Fibroblast of the aortic adventitia (primary cell): ENCODE measurements at places on chromosomes 7 and 10.

DNA sequence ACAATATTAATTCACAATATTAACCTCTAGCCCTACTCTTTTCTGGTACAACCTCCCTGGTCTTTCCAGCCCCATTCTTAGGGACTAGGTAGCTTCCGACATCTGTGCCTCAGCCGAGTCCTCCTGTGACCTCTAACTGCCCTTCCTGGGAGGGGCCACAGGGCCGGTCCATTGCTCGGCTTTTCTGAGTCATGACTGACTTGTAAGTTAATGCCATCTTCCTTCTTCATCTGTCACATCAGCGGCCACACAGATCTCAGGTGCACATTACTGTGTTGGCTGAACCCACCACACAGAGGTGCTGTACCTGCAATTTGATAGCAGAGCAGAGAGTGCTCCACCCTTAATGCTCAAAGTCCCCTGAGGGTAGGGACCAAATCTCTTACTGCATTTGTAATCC, 4.1 kb upstream of the CPA4 start:
- no peak for DNase-seq

- no peak for DNase-seq
Observed at GRCh38 chr7:101853684-101854083, 36.3 kb downstream of the CUX1 start.

- no peak for DNase-seq
Observed at GRCh38 chr7:25314094-25314730, 85.9 kb upstream of the NPVF start.

DNA sequence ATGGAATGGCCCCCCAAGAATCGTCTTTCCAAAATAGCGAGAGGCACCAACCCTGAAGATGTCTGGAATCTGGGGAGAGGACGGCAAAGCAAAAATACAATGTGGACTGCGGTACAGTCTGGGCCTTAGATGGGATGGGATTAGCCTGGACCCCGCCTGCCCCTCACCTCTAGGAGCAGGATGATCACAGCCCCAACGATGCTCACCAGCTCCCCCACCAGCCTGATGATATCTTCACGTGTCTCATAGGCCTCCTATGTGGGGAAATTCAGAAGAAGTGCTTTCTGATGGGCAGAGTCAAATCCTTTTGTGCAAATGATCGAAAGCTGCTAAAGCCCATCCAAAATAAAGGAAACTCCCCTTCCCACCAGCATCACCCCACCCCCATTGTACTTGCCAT, 18.2 kb downstream of the TRPV5 start:
- DNase-seq, result no peak

GRCh38 chr7:157962458-157963306, 624.9 kb downstream of the PTPRN2 start:
- DNase-seq, result no peak

DNA sequence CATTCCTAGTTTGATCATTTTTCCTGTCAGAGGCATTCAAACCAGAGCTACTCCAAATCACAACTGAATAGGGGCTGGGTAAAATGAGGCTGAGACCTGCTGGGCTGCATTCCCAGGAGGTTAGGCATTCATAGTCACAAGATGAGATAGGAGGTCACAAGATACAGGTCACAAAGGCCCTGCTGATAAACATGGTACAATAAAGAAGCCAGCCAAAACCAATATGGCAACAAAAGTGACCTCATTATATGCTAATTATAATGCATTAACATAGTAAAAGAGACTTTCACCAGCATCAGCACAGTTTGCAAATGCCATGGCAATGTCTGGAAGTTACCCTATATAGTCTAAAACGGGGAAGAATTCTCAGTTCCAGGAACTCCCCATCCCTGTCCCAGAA, 37.3 kb downstream of the TWIST1 start:
- DNase-seq, result no peak
